ENCODE measurements at places on chromosomes 12 and 14.

GRCh38 chr12:69022674-69023073, 89.7 kb upstream of the CPM start:
- DNase-seq, result no peak

DNA sequence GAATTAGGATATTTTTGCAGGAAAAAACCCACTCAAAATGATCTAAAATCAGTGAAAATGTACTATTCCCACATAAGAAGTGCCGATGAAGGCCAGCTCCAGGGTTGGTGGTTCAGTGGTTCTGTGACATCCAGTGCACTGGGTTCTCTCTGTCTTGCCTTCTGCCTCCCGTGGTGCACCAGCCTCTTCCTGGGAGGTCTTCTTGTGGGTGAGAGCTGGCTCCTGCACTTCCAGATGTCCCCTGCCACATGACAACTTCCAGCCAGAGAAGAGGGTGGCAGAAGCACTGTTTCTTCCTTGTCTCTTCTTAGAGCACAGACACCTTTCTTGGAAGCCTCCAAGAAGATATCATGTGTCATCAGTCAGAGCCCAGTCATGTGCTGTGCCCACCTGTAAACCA, 170.9 kb downstream of the PELI2 start:
- DNase-seq, result no peak

- no peak for DNase-seq
These were observed 32.0 kb upstream of the VASH1 start for GRCh38 chr14:76729258-76729657.

DNA sequence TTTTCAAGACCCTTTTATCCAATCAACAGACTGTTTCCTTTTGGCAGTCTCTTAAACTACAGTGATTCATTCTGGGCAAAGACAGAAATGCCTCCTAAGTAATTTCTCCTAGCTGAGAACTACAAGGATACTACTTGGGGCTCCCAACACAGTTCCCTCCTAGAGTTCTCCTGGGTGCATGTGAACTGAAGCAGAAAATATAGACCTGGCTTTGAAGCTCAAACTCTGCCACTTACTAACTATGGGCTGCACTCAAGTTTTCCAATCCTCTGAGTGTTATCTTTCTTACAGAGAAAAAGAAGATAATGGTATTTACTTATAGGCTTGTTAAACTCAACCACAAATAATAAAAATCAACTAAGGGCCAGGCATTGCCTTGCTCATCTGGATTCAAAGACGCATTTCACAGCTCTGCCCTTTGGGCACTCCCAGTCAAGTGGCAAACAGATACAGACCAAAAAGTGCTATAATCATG, 97.6 kb downstream of the EFCAB11 start:
- DNase-seq, result no peak

DNA sequence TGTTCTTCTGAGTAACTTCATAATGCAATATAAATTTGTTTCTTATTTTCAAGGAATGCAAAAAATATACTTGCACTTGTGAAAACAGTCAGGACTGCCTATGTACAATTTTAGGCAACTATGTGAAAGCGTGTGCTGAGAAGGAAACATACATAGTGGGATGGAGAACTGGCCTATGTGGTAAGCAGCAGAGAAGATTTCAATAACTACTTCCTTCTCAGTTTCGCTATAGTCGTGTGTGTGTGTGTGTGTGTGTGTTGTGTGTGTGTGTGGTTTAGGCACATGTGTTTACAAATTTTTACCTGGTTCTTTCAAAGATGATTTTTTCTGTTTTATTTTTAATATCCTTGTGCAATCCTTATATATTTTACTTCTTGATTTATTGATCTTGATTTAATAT, 211.8 kb downstream of the LRRK2 start:
- no peak for DNase-seq

DNA sequence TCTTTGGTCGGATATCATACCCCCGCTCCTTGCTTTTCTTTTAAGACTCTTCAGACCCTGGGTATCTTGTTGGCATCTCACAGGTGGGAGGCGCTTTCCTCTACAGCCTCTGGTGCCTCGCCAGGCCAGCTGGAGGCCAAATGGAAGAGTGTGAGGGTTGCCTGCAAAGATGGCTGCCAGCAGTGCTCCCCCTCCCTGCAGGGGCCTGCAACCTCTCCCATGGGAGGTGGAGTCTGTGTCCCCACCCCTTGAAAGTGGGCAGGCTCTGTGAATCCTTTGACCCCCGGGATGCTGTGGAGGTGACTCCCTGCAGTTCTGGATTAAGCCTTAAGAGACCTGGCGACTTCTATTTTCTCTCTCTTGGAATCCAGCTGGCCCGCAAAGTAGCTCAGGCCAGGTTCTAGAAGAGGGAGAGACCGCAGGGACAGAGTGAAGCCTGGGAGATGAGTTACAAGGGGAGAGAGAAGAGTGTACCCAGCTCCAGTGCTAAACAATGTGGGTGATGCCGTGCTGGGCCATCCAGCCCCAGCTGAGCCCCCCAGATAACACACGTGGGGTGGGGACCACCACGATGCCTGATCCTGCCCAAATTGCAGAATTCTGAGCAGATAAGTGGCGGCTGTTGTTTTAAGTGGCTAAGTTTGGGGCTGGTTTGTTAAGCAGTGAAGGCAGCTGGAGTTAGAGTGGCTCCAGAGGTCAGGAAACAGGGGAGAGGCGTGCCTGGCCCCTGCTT, 37.9 kb upstream of the NCOR2 start:
- DNase-seq, result no peak

- DNase-seq, result no peak
These were observed 12.7 kb upstream of the CCDC177 start for GRCh38 chr14:69587389-69587788.

DNA sequence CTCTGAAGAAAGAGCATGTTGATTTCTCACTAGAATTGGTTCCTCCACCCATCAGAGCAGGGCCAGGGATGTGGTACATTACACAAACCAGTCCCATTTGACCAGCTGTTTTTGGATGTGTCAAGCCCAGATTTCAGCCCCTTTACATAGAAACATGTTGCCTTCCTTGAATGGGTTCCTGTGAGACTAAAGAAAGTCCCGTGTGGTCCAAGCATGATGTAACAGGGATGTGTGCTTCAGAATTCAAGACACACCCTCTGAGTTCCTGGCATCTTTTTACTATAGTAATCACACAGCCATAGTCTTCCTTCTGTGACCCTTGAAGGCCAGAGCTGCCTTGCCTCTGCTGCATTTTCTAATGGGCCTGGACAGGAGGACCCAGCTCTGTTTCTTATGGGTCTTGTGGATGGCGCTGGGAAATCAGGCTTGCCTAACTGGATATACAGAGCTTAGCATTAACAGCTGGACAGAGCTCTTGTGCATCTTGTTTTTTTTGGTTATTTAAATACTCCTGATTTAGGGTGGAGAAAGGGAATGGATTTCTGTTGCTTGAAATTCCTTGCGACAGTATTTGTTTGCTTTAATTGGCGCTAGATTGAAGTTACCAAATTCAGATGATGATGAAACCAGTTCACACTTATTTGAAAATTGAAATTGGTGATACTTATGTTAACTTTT, 341.0 kb downstream of the ZFP36L1 start:
- no peak for DNase-seq

GRCh38 chr14:68768316-68768715, 24.6 kb downstream of the ZFP36L1 start:
- no peak for DNase-seq

- DNase-seq, result no peak
These were observed 183.1 kb downstream of the EMP1 start for GRCh38 chr12:13379531-13380188.

GRCh38 chr12:93970900-93971688, 177.3 kb upstream of the PLXNC1 start:
- no peak for DNase-seq
